ENCODE measurements at places on chromosomes 1 and 21.
A peak's percentile ranks its signal among the peaks of the same experiment; 100 is the strongest.

DNA sequence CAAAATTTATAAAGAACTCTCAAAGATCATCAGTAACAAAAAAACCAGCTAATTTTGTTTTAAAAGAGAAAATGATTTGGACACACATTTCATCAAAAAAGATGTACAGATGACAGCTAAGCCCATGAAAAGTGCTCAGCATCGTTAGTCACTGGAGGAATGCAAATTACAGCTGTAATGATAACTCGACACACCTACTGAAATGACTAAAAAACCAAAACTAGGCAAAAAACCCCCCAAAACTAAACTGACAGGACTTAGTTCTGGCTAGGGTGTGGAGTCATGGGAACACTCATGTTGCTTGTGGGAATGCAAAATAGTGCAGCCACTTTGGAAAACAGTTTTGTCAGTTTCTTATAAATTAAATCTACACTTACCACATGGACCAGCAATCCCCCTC lies 59.5 kb downstream of the CNIH3 start:
- ATAC-seq: peak; percentile 74

- ATAC-seq: peak; percentile 76
Measured at GRCh38 chr1:36134505-36135329, 9.7 kb upstream of the COL8A2 start.

DNA sequence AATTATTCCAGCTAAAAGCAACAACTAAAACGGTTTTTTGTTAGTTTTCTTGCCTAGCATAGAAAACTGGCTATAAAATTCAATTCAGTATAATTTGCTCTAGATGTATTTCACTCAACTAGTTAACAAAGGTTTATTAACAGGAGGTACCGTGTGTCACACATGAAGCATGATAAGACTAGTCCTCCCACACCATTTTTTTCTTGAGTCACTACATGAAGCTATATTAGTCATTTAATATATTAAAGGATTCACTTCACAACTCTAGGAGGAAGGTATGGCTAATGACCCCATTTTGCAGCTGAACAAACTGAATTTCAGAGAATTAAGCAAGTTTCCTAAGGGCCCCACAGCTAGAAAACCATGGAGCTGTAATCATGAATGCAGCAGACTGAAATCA lies 307.8 kb upstream of the USP25 start:
- ATAC-seq: peak; percentile 71

DNA sequence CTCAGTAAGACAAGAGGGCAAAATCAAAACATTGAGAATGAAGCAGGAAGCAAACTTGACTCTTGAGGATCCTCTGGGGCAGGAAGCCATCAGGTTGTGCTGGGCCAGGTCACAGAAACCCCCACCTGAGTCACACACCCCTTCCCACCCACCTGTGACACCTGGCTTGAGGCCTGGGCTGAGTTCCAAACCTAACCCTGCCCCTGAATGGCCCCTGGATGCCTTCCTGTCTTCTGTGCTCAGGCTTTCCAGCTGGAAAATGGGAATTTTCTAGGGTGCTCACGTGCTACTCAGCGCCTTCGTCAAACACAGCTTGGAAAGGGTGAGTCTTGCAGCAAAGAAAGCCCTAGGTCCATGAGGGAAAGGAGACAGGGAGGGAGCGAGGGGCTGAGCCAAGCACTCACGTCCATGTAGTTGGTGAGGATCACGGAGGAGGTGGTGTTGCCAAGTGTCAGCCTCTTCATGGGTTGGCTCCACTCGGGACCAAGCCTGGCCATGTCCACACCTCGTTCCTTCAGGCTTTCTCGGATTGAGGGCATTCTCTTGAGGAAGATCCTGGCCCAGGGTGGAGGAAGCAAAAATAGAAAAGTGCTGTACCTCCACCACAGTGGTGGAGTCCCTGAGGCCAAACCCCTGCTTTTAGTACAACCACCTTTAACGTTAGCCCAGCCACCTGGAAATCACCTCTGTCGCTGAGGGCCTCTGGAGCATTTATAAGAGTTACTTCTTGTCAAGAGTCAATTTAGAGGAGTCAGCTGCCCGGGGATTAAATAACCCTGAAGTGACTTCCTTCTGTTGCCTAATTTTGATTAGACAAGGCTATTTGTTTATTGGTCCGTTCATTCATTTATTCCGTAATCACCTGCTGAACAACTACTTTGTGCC lies 4.3 kb downstream of the REN start:
- ATAC-seq: no peak

DNA sequence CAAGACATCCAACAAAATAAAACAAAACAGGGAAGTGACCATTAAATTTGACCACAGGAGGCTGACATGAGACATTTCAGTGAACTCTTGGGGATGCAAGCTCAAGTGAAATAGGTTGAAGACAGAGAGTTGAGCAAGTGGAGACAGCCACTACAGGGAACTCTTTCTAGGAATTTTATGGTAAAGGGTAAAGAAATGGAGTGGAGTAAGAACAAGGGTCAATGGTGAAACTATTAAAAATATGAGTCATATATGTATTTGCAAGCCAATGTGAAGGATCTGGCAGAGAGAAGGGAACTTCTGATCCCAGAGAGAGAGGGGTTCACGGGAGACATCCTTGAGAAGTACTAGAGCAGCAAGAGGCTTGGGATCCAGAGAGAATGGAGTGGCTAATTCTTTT lies 9.1 kb upstream of the TRABD2B start:
- no peak for ATAC-seq

GRCh38 chr1:4105300-4105880 lies 205.3 kb upstream of the C1orf174 start:
- ATAC-seq: no peak

GRCh38 chr1:78383923-78384322 lies 106.9 kb upstream of the PTGFR start:
- no peak for ATAC-seq

DNA sequence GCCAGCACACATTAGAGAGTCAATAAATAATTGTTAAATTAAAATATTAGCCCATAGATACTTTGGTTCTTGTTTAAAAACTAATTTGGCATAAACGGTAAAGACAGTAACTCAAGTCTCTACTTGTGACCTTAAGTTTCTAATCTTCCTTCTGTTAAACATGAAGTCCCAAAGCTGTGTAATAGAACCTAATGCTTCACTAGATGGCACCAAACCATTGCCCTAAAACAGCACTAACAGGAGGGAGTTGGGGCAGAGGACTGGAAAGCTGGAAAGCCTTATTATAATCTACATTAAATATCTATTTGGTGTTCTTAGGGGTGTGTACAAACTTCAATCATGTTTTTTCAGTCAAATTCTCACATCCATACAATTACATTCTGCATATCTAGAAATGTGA lies 176.7 kb downstream of the OLFM3 start:
- no peak for ATAC-seq

DNA sequence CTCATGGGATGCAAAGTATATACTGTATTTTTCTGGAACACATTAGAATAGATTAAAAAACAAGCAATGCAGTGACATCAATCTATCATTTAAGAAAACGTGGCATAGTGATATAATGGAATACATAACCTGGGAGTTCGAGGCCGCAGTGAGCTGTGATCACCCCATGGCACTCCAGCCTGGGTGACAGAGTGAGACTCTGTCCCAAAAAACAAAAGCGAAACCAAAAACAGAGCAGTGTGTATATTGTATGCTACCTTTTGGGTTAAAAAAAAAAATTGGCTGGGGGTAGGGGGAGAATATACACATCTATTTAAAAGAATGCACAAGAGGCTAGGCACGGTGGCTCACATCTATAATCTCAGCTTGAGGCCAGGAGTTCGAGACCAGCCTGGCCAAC lies 13.5 kb downstream of the SLC2A1 start:
- no peak for ATAC-seq

GRCh38 chr1:156391701-156392100 lies 22.7 kb downstream of the RHBG start:
- no peak for ATAC-seq
